Muscle of leg (tissue), 16 donors: ENCODE measurements at places on chromosomes 3 and 15.
A peak's percentile ranks its signal among the peaks of the same experiment; 100 is the strongest.

DNA sequence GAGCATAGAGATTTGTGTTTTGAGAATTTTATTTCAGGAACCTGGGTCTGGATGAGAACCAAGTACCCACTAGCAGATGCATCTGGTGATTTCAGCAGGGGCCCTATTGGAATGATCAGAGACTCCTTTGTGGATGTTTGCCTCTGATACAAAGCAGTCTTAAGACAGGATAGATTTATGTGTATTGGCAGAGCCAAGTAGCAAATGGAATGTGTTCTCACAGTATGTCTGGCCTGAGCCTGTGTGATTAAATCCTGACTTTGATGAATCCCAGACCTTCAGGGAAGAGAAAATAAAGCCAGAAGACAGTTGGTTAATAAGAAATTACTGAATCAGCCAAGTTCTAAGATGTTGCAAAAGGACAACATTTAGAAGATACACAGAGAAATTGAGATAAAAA is 755.5 kb upstream of the SEMA6D start:
- peak; percentile 39 for DNase-seq

DNA sequence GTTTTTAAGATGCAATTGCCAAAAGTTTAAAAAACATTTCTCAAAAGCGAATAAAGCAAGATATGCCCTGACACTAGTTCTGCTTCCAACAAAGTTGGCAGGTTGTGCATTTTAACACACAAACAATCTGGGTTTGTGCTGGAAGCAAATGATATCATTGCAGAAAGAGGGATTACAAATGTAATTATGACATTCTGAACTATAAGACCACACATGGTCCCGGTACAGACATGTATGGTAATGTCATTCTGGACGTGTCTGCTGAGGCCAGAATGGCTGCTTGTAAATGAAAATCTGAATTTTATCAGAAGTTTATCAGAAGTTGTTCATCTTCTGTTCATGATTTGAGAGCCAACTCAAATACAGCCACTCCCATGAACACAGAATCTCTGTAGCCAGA is 10.7 kb downstream of the TMC3 start:
- peak; percentile 81 for DNase-seq

GRCh38 chr15:79378394-79379109 is 53.6 kb upstream of the MINAR1 start:
- DNase-seq, result no peak

DNA sequence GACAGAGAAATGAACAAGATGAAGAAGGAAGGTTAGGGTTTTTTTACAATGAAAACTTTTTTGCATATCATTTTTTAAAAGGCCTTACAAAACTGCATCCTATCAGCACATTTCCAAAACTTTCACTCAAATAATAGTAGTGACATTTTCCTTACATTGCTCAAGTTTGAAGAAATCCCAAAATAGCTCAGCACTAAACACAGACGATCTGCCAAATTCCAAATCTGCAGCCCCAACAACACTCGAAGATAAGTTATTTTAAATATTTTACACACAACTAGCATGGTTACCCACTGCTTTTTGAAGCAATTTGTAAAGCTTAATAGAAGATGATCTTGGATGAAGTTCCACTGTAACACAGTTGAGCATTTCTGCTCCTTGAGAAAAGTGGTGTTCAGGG is 535.6 kb upstream of the ALCAM start:
- peak; percentile 61 for DNase-seq

GRCh38 chr15:62966294-62967078 is 76.1 kb upstream of the TPM1 start:
- DNase-seq, result no peak
